ENCODE measurements at places on chromosomes 16 and 17.

DNA sequence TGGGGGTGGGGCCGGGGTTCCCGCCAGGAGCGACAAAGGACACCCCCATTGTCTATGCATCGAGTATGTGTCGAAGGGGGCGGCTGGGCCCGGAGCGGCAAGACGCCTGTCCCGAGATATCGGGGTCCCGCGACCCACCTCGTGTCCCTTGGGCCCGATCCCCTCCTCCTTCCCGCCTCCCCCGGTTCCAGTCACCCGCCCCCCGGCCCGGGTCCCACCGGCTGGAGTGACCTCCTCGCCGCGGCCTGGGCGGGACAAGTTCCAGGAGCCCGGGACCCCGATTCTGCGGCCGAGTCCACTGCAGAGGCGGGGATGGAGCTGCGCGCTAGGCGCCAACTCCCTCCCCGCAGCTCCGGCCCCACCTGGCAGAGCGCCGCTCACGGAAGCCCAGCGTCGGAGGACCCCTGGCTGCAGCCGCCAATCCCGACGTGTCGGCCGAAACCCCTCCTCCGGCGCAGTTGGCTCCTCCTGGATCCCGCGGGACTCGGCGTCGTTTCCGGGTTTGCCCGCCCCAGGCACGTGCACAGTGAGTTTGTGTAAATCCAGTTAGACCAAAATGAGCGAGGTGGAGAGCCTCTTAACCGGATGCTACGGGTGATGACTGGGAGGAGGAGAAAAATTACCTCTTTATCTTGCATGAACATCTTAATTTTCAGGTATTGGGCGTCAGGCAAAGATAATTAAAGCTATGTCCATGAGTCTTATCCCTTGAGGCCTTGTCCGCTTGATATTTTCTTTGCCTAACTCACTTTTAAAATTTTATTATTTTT is at the start of gene NMRAL1:
Gene NMRAL1, minus strand, starts transcription at position 434 of the 770 bp plus-strand sequence. CDS start 493 bp downstream, outside the sequence.
- no peaks in the 10 kb centered on the region for H3K27me3 ChIP-seq
- DNase-seq = peak; percentile 96
- H3K4me1 ChIP-seq = no peaks in the 10 kb centered on the region
- H3K36me3 ChIP-seq = peaks cover 23% of the 10 kb centered on the region
- peak within 1 kb of the TSS; percentile 74 for H3K4me3 ChIP-seq
- no peak within 1 kb of the TSS for H3K27ac ChIP-seq

GRCh38 chr16:3095869-3096268 is 3.2 kb downstream of the ZSCAN10 start:
- no peak for DNase-seq
- peak overlapping the region; percentile 98 for H3K4me3 ChIP-seq
- no peaks in the 10 kb centered on the region for H3K27me3 ChIP-seq
- peaks cover 65% of the 10 kb centered on the region for H3K36me3 ChIP-seq
- peaks cover 6% of the 10 kb centered on the region for H3K4me1 ChIP-seq

DNA sequence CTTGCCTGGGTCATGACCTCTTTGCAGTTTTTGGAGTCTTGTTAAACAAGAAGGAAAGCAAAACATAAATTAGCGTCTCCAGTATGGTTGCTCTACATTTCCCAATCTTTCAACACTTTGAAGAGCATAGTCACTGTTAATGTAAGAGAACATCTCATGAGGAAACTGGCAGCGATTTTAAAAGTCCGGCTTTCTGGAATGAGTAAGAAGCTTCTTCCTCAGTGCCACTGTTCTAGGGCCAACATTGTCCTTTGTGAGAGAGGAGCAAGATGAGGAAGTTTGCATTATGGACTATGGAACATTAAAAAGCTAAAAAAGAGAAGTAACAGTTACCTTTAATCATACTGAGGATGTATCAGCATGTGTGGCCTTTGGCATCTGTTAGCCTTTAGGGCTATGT is 73.1 kb downstream of the WNT3 start:
- DNase-seq = no peak
- H3K27me3 ChIP-seq = no peaks in the 10 kb centered on the region
- H3K36me3 ChIP-seq = no peaks in the 10 kb centered on the region
- no peak overlapping the region for H3K27ac ChIP-seq
- H3K4me3 ChIP-seq = no peak overlapping the region

DNA sequence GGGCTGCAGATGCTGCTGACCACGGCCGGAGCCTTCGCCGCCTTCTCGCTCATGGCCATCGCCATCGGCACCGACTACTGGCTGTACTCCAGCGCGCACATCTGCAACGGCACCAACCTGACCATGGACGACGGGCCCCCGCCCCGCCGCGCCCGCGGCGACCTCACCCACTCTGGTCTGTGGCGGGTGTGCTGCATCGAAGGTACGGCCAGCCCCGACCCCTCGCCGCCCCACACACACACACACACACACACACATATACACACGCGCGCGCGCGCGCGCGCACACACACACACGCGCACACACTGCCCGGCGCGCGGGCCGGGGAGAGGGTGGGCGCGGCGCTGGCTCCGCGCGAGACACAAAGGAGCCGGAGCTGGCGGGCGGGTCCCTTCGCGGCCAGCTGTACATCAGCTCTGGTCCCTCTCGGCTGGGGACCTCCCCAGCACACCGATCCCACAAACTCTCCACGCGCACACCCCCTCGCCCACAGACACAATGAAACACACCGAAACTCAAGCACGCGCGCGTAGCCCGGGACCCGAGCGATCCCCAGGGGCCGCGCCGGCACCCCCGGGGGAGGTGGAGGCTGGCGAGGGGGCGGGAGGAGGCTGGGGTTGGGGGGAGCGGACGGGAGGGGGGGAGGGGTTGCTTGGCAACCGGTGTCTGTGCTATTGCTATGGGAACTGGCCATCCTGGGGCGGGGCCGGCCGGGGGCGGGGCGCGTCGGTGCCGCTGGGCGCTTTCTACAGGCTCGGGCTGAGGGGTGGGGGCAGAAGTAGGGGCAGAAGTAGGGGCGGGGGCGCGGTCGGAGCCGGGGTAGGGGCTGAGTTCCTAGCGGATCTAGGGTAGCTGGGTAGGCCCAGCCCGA is 658 bp downstream of the CACNG4 start:
- peaks cover 2% of the 10 kb centered on the region for H3K4me1 ChIP-seq
- no peaks in the 10 kb centered on the region for H3K36me3 ChIP-seq
- H3K27me3 ChIP-seq = peaks cover 18% of the 10 kb centered on the region
- H3K27ac ChIP-seq = no peak overlapping the region
- peak overlapping the region; percentile 86 for H3K4me3 ChIP-seq

DNA sequence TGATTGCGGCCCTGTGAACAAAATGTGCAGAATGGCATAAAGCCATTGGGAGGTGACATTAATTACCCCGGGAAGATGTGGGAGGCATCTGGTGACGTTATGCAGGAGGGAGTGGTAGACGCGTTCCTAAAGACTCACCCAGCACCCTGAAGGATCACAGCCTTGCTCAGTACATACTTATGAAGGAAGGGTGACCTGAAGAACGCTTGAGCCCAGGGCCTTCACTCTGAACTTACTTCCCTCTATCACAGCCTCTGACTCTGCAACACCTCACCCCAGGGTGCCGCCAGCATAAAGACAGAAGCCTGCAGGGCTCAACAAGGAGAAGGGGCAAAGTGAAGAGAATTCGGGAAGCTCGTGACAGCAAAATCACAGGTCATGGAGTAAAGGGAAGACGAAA is 9.4 kb downstream of the MFSD6L start:
- peaks cover 10% of the 10 kb centered on the region for H3K36me3 ChIP-seq
- peak; percentile 42 for DNase-seq
- H3K27ac ChIP-seq = no peak overlapping the region

DNA sequence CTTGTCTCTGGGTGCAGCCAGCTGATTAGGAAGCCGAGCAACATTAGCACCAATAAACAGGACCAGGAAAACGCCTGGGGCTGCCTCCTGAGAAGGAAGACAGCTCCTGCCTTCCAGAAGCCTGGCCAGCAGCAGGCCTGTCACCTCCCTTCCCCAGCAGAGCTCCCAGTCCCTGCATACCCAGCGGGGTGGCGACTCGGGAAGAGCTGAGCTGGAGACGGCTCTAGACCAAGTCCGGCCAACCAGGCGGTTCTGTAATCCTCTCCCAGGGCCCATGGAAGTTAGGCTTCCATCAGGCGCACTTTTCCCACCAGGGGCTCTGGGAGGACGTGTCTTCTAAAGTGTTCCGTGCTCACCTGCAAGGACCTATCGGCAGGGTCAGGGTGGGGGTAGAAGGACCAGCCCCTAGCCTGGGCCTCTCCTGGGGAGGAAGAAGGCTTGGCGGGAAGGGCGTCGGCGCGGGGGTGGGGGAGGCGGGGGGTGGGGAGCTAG is 12.0 kb upstream of the CLUH start:
- no peaks in the 10 kb centered on the region for H3K27me3 ChIP-seq
- no peak overlapping the region for H3K27ac ChIP-seq
- peaks cover 9% of the 10 kb centered on the region for H3K36me3 ChIP-seq
- H3K4me1 ChIP-seq = peaks cover 6% of the 10 kb centered on the region
- peak; percentile 92 for DNase-seq

- no peak for DNase-seq
- H3K4me3 ChIP-seq = no peak overlapping the region
- no peaks in the 10 kb centered on the region for H3K36me3 ChIP-seq
- no peaks in the 10 kb centered on the region for H3K4me1 ChIP-seq
- H3K27me3 ChIP-seq = no peaks in the 10 kb centered on the region
- no peak overlapping the region for H3K27ac ChIP-seq
These were observed 22.9 kb downstream of the C1QTNF1 start for GRCh38 chr17:79046916-79047280.
